ENCODE measurements at places on chromosomes 4 and X. TPM values are rescaled to one million over a fixed set of nuclear protein-coding genes. Genes with fewer than 3 reads are reported as not detected.
A peak's percentile ranks its signal among the peaks of the same experiment; 100 is the strongest.

DNA sequence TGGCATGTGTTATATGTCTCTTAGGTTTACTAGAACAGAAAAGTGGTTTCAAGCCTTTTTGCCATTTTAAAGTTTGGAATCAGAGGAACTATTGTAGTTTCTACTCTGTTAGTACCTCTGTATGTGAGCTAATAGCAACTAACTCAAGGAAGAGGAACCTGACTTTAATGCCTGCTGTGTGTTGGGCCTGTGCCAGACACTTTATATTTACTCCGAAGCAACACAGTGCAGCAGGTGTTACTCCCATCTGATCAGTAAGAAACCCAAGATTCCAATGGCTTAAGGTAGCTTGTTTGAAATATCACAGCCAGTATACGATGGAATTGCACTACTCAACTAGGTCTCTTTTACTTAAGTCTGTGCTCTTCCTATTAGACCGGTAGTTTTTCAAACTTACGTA is 79.2 kb downstream of the USP9X start:
- peak; percentile 23 for DNase-seq

DNA sequence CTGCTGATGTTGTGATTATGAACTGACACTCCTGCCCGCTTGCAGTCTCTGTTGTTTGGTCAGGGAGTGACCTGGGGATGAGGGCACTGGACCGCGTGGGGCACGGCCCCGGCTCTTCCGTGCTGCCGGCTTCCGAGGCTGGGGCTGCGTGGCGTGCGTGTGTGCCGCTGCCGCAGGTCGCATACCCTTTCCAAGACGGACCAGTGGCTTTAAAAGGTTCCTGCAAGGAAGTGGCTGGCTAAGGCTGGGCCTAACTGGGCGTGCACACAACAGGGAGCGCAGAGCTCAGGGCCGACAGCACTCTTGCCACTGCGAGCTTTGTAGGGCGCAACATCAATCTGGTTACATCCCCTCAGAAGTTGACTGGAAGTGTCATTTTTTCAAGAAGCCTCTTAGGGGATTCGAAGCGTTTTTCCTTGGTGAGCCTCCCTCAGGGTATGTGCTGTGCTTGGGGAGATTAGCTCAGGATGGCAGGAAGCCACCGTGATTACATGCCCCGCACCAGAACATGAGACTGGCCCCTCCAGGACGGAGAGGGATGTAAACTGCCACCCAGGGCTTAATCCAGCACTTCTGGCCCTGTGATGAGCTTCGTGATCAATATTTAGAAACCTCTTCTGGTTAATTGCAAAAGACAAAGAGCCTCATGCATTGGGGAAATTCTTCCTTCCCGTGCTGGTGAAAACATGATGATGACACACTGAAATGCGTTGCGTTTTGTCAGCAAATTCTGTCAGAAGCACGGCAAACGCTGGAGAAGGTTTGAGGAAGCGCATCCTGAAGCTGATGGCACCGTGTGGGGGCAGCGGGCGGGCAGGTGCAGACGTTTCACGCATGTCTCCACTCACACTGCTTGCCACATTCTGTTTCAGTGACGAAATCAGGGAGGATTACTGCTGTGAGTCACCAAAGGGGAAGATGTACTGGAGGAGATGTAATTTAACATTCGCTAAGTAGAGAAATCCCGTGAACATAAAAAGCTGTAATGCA is 11.1 kb downstream of the MAEA start:
- DNase-seq = peak; percentile 34

DNA sequence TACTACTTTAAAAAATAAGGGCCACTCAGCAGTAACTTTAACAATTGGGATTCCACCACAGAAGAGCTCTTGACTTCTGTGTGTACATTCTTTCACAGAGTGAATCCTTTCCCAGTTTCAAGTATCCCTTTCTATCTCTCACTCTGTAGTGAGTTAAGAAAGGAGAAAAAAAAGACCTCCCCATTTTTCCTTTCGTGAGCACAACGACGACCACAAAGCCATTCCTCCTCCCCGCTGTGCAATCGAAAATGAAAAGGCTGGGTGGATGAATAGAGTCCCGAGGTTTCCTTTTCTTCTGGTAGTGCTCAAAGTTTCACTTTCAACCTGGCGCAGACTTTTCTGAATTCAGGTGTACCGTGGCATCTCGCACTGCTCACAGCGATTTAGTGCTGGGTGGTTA is 58.0 kb downstream of the TAB3 start:
- DNase-seq = no peak

The FAM3A gene
- 20.6 TPM for total RNA-seq

The RBM10 gene
- 27.8 TPM for total RNA-seq

The SCML2 gene
- 5.5 TPM for total RNA-seq

DNA sequence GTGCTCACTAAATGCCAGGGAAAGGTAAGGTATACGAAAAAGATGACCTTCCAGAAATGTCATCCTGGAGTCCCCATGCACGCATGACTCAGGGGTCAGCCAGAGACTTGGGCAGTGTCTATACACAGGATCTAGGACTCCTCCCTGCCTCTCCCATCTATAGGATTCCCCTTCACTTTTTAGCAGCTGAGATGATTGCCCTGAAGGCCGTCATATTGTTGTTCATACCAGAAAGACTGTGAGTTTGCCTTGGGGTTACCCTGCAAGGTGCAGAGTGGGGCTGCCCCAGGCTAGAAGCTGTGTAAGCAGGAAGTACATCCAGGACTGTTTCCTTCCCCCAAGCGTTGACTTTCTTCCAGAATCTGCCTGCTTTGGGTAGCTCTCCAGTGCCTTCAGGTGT is 55.1 kb upstream of the MAMLD1 start:
- DNase-seq = no peak

DNA sequence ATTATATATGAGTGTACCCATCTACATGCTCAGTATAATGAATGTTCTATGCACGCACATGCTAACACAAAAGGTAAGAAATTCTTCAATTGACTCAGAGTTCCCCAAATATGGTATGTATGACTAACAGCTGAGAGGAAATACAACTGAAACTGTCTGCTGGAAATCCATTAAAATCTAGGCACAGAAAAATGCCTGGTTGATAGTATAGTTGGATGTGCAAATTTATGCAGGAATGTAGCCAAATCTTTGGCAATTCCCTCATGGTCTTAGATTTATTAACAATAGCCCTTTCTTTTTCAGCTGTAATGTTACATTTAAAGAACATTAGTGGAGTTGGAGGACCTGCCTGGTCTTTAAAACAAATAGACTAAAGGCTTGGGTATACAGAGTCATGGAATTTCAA is 5.5 kb downstream of the CAMK2D start:
- peak; percentile 45 for DNase-seq

- no peak for DNase-seq
These were observed 28.5 kb downstream of the PHEX start for GRCh38 chrX:22060415-22061280.

The CRMP1 gene
- 7.3 TPM for total RNA-seq

- no peak for DNase-seq
These were observed 42.0 kb downstream of the MAP7D3 start for GRCh38 chrX:136209016-136209738.

DNA sequence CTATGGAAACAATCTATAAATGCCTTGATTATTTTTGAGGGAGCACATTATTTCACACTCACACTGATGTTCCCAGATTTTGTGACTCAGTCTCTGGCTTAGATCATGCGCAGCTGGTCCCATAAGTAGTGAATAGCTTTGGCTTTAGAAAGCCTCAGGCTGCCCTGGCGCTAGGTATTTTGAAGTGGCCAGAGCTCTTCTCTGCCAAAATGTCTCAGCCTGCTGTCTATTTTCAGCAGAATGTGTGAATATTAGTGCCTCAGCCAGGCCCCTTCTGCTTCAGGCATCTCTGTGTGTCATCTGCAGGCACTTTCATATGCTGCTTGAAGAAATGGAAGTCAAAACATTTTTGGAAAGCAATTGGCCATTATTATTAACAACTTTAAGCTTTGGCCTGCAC is 931.0 kb upstream of the INTU start:
- peak; percentile 50 for DNase-seq

The TRIM61 gene
- 4.2 TPM for total RNA-seq

The CENPI gene
- total RNA-seq = 11.2 TPM

- DNase-seq = no peak
These were observed 39.4 kb downstream of the STIM2 start for GRCh38 chr4:26899991-26900390.

DNA sequence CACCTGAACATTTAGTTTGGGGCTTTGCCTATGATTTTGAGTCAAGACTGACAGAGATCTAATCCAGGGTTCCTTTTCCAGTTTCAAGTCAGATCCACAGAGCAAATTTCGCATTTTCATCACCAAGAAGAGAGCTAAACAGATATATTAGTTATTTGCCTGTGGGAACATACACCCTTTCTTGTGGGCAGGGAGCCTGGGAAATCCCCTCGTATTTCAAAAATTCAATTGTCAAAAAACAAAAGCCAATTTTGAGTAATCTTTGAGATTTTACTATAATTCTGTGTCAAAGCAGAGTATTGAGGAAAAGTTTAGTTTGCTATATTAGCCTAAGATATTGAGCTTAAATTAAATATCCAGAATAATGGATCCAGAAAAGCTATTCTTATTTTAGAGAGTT is 56.6 kb downstream of the AFM start:
- DNase-seq = no peak

All from tongue (tissue), 3 donors.